Naive thymus-derived CD4-positive, alpha-beta T cell (primary cell): ENCODE measurements at places on chromosomes 5 and 9.

DNA sequence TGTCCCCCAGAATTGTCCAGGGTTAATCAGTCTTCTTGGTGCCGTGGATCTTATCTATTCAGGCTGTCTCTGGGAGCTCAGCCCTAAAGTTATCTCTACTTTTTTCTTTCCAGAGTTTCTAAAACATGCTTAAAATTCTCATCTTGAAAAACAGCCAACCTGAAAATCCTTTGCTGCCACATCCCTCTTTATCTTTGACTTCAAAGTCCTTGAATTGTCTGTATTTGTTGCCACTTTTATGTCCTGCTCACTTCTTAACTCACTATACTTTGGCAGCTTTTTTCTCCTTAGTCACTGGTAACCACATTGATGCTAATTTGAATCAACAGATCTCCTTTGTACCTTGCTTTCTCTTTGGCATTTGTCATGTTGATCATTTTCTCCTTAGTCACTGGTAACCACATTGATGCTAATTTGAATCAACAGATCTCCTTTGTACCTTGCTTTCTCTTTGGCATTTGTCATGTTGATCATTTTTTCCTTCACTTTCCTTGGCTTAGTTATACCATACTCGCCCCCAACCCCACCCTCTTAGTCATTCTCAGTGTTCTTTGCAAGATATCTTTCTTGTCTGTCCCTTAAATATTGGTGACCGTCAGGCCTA lies 8.5 kb downstream of the DMXL1 start:
- no peak for DNase-seq

GRCh38 chr5:54638106-54638505 lies 120.5 kb downstream of the SNX18 start:
- DNase-seq, result no peak

GRCh38 chr5:39420482-39421145 lies 4.2 kb downstream of the DAB2 start:
- no peak for DNase-seq

GRCh38 chr5:77400645-77401044 lies 91.5 kb downstream of the WDR41 start:
- no peak for DNase-seq

DNA sequence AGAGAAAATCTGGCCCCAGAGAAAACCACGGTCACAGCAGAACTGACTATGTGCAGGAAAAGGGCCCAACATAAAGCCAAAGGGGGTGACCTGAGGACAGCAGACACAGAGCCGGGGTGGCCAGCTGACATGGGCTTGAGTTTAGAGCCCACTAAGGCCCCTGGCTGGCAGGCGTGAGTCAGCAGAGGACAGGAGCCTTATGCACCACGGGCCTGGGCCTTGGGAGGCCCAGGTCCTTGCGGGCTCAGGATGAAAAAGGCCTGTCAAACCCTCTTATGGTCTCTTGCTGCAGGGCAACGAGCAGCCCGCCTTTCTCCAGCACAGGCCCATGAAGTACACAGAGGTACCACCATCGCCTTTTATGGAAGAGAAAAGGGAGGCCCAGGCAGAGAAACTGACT lies 19.7 kb downstream of the STK10 start:
- no peak for DNase-seq

- DNase-seq, result no peak
Measured at GRCh38 chr5:176466245-176466871, 18.2 kb downstream of the FAF2 start.

DNA sequence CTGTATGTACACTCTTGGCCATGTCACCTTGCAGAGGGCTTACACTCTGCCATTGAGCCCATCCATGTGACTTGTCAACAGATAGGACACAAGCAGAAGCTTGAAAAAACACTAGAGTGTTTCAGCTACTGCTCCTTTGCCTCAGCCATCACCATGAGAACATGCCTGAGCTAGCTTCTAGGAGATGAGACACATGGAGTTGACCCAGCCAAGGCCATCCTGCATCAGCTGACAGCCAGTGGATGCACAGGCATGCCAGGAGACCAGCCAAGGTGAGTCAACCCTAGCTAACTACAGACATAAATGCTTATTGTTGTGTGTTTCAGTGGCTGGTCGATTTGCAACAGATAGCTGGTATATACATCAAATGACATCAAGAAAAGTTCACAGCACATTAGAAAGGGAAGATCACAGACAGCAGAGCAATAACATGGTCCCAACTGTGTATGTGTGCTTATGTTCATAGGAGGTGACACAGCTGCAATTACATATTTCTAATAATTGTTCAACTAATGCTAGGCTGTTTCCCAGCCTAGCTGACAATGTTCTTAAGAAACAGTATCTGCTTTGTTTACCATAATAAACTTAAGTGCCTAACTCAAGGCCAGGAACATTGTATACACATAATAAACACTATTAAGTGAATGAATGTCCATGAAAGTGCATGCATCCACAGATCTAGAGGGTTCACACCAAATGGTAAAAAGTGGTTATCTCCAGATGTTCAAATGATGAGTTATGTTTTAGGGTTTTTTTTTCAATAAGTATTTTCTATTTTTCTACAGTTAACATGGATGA lies 105.7 kb downstream of the SPOCK1 start:
- DNase-seq, result no peak

GRCh38 chr5:178322736-178323540 lies 90.3 kb upstream of the PHYKPL start:
- DNase-seq, result no peak

- no peak for DNase-seq
Measured at GRCh38 chr5:120367896-120368634, 96.0 kb upstream of the PRR16 start.

DNA sequence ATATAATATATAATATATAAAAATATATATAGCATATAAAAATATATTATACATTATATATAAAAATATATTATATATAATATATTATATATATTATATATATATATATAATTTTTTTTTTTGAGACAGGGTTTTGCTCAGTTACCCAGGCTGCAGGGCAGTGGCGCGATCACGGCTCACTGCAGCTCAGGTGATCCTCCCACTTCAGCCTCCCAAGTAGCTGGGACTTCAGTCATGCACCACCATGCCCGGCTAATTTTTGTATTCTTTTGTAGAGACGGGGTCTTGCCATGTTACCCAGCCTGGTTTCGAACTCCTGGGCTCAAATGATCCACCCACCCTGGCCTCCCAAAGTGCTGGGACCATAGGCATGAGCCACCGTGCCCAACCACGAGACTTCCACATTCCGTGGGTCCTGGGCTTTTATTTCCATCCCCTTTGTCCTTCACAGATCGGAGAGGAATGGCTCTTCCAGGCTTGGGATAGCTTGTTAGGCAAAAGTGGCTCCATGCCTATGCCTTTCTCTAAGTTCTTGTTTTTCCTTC lies 62.0 kb upstream of the IER5L start:
- no peak for DNase-seq

DNA sequence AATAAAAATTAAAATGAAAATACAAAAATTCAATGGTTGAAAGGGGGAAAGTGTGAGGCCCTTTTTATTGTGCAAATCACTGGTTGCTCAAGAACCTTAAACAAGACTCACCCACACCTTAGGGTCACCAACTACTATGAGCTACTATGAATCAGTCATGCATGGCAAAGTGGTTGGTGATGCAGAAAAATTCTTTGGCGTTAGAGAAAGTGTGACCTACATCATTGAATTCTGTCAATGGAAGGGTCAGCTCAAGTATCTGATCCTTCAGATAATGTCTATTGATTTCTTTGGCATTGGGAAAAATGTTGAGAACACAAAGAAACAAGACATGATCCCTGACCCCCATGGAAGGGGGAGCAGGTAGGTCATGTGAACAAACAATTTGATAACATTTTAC lies 149.7 kb upstream of the ADCY2 start:
- DNase-seq, result no peak

DNA sequence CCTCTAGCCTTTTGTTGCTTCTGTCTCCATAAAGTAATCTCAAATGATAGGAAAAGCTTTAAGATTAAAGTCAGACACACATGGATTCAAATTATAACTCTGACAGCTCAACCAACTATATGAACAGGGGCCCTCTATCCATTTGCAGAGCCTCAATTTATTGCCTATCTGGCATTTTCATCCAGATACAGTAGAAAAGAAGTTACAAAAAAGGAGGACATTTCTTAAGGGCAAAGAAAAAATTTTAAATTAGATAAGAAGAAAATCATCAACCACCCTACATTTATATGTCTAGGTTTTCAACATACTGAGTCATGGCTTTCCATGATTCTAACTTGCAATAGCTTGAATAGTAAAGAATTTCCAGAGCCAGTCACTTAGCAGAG lies 567.2 kb downstream of the CAAP1 start:
- no peak for DNase-seq

DNA sequence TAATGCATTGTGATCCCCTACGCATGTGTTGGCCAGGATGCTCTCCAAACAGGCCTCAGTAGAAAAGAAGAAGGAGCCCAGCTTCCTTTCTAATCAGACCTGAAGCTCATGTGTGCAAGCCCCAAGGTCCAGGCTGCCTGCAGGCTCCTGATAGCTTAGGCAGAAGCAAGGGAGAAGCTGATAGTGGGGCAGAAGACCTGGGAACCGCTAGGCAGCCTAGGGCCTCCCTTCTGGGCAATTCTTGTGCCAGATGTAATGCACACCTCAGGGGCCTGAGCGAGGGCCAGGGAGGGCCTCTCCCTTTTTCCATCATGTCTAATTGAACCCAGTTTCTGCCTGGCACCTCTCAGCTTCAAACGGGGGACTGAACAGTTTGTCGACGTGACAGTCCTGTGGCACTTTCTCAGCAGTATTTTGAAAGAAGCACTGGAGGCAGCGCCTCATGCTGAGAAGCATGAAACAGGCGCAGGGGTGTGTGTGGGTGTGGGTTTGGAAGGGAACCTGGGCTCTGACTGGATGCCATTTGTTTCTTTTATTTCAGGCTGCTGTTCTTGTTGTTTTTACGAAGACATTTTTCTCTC lies 212.8 kb downstream of the PIK3R1 start:
- no peak for DNase-seq

DNA sequence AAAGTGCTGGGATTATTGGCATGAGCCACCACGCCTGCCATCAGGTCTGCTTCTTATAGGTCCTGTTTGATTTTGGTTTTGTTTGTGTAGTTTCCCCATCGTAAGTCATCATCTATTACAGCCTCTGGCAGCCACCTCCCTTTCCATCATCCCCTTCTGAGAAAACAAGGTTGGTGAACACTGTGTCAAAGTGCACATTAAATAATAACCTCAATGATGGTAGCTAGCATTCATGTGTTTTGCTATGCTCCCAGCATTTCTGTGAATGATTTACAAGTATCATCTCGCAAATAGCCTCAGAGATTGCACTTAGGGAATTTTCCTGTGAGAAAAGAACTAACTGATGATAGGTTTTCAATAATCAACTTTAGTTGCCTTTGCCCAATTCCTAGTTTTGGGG lies 9.9 kb downstream of the PRUNE2 start:
- no peak for DNase-seq

GRCh38 chr9:81694541-81694940 lies 5.2 kb upstream of the TLE1 start:
- no peak for DNase-seq

GRCh38 chr9:93861736-93862358 lies 93.3 kb downstream of the BARX1 start:
- DNase-seq, result no peak

GRCh38 chr9:91896097-91896496 lies 53.9 kb downstream of the ROR2 start:
- DNase-seq, result no peak

DNA sequence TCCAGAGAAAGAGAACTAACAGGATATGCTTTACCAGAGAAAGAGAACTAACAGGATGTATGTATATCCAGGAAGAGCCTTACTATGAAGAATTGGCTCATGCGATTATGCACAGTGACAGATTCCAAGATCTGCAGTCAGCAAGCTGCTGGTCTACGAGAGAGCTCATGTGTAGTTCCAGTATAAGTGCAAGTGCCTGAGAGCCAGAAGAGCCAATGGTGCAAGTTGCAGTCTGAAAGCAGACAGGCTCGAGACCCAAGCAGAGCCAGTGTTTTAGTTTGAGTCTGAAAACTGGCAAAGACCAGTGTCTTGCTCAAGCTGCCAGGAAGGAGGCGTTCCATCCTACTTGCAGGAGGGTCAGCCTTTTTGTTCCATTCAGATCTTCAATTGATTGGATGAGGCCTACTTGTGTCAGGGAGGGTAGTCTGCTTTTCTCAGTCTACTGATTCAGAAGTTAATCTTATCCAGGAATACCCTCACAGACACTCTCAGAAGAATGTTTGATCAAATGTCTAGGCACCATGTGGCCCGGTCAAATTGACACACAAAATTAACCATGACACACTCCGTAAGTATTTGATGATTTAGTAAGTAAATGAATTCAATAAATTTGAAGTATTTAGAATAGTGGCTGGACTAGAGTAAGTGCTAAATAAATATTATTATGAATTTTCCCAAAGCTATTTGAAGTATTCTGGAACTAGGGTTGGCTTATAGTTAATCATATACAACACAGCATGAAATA lies 372.1 kb upstream of the SGCD start:
- no peak for DNase-seq

DNA sequence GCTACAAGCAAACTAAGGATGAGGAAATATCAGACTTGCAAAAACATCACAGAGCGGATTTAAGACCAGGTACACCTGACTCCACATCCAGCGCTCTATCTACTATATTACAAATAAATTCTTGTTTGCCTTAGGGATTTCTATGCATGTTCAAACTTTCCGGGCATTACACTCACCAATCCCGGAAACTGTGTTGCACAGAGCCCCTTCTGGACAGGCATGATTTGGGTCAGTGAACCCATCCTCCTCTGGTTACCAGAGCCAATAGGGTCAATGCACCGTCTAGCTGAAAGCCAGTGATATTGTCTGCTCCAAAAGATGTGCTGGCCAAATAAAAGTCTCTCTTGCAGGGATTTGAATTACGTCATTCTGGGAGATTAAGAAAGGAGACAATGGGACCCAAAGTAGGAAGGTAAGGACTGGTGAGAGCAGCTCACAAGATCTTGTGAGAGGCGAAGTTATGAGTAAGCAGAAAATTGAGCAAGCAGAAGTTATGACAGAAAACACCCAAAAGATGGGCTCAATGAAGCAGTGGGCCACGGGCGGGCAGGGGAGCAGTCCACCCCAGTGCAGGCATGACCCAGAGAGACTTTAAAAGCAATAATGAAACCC lies 155.8 kb upstream of the RAI14 start:
- no peak for DNase-seq

- no peak for DNase-seq
Measured at GRCh38 chr9:109297899-109298298, 23.0 kb downstream of the EPB41L4B start.

DNA sequence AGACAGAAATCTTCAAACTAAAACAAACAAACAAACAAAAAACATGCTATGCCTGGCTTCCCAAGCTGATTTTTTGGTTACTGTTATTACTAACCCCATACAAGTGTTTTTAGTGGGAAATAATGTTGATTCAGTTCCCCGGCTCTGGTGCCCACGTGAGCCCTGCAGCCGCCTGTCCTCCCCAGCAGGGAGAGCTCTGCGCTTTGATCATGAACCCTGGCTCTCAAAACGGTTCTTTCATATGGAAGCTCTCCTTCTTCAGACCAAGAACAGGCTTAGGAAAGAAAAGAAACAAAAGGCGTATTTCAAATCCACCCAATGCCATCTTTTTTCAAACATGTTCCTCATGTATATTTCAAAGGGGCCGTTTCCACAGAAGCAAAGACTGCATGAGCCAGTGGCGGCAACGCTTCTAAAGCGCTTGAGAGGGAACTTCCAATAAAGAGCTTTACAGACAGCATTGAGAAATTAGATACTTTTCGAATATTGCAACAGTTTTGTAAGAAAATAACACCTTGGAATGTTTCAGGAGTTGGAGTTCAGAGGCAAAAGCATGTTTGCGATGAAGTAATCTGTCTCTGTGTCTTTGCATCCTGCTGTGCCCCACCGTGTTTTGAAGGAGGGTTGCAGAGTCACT lies 74.8 kb downstream of the ICE1 start:
- peak; percentile 25 for DNase-seq

- DNase-seq, result no peak
Measured at GRCh38 chr5:30401479-30402058, 791.9 kb upstream of the CDH6 start.
